ENCODE measurements at places on chromosomes 5 and 9.

DNA sequence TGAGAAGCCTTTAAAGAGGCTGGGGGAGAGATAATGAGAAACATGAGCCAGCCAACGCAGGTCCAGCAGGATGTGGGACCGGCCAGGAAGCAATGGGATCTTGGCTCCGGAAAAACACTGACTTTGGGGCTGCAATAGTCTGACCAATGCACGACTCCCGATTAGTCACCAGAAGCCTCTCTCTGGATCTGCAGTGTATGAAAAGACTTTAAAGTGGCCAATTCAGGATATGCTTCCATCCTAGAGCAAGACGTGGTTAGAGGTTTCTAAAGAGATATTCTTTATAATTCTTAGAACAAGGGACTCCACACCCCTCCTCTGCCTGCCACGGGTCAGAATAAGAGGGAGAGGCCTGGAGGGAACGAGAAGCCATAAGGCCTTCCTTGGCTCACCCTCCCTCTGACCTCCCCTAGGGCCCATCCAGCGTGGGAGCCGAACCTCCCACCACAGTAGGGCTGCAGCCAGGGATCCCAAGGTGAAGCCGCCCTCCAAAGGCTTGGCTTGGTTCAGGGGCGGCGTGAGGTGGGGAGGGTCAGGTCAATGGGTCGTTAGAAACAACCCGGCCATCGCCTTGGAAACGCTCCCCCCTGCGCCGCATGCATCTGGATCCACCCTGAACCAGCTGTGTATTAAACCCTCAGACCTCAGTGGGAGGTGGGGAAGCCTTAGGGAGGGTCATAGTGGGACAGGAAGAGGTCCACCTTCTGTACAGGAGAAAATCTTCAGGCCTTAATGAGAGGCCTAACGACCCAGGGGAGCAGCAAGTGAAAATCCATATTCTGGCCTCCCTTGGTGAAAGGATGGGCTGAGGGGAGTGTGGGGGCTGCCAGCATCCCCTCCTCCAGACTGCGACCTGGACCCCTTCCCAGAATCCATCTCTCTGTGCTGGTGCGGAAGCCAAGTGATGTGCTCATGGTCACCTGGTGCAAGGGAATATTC, 11.1 kb downstream of the FGF1 start:
- peak; percentile 48 for DNase-seq

- DNase-seq: no peak
Measured at GRCh38 chr9:94802251-94802650, 75.8 kb downstream of the AOPEP start.

DNA sequence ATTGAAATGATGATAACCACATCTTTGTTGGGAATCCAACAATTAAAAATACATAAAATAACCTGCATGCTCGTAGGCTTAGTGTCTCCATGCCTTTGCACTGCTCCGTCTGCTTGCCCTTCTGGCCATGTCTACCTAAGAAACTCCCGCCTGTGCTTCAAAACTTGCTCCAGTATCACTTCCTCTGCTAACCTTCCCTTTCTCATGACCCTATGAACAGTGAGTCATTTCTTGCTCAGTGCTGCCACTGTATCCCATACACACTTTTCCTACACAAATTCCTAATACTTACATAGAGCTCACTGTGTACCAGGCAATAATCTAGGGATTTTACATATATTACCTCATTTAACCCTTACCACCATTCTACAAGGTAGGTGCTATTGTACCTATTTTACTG, 33.5 kb downstream of the TMEM245 start:
- no peak for DNase-seq

GRCh38 chr9:84667571-84668195, 1.8 kb upstream of the NTRK2 start:
- DNase-seq: no peak

DNA sequence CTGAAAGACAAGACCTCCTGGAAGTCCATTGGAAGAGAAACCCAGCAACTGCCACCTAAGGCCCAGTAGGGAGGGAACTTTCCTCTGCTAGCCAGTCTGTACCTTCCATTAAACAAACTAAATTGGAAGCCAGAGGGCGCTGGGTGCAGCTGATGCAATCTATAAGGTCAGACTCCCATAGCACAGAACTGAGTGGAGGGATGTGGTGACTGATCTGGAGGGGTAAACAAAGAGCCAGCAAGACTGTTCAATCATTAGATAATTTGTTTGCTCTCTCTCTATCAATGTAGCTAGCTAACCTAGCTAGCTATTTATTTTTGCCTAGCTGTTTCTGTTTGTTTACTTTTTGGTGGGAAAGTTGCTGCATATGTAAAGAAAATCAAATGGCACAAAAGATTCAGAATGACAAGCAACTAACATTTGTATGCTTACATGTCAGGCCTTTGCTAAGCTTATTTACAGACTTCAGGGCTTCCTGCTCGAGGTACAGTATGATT, 291.8 kb upstream of the DAB2 start:
- no peak for DNase-seq

DNA sequence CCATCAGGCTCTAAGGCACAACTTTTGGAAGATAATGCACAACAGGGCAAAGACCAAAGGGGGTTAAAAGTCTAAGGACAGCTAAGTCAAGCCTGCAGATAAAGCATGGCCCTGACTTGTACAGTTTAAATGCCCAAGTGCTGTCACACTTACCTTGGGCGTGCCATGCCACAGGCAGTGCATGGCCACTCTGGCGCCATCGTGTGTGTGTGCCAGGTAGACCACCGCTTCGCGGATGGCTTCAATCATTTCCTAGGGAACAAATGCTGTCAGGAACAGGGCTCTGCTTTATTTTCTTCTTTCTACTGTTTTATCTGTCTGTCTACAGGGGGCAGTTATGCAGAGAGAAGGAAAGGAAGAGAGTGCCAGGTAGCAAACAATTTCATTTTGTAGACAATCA, 19.3 kb downstream of the PUM3 start:
- no peak for DNase-seq

DNA sequence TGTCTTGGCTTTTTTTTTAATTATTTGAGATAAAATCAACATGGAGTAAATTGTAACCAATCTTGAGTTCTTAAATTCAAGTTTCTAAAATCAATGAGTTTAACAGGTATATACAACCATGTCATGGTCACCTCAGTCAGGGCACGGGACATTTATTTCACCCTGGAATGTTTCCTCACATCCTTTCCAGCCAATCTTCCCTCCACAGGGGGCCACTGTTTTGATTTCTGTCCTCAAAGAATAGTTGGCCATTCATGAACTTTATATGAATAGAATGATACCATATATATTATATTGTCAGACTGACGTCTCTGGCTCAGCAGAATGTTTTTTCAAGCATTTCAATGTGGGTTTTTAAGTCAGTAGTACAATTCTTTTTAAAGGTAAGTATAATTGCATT, 806 bp downstream of the ZNF474 start:
- no peak for DNase-seq

- no peak for DNase-seq
Measured at GRCh38 chr9:3444016-3444415, 81.8 kb downstream of the RFX3 start.

- DNase-seq: no peak
Measured at GRCh38 chr5:143801252-143801939, 10.6 kb upstream of the HMHB1 start.

- DNase-seq: no peak
Measured at GRCh38 chr9:127534931-127535330, 77.1 kb upstream of the STXBP1 start.

DNA sequence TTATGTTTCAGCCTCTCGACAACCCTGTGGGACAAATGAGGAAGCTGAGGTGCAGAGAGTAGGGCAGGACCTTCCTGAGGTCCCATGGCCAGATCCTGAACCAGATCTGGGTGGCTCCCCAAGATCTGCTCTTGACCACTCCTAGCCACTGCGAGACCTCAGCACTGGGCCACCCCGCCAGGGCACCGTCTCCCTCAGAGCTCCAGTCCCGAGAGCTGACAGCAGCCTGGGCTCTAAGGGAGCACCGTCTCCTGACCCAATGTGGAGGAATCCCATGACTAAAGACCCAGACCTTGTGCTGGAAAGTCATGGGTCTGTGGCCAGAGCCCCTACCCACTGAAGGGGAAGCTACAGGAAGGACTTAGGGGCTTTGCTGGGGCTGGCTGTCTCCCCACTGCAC, 4.5 kb upstream of the LMX1B start:
- DNase-seq: no peak

- DNase-seq: no peak
Measured at GRCh38 chr5:74992791-74993190, 59.6 kb downstream of the GCNT4 start.

GRCh38 chr5:77645158-77645994, 6.9 kb upstream of the OTP start:
- DNase-seq: no peak

DNA sequence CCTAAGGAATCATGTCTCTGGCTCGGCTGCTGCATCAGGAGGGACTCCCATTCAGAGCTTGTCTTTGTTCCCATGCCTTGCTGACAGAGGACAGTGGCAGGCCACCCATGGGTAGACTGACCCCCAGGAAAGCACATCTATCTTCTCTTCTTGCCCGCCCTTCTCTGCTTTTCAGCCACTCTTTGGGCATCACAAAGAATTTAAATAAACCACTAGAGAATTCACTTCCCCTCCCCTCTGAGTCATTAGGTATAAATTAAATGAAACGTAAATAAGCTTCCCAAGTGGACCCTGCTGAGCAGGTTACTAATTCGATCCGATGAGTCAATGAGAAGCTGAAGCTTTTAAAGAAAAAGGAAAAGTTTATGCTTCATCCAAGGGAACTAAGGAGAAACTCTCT, 97.0 kb downstream of the DRD1 start:
- peak; percentile 69 for DNase-seq

DNA sequence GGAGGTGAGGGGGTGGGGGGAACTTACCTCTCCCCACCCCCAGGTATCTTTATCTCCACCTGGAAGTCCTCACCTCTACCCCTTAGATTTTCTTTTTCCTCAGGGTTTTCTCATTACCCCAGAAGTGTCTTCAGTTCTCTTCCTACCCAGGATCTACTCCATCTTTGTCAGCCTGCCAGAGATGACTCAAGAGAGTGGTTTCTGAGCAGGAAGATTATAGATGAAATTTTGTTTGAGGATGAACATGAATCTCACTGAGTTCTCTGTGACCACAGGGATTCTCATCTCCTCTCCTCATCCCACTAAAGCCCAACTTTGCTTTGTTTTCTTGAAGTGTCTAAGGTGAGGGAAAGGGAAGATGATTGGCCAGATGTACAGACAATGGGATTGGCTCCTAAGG, 5.2 kb upstream of the HINT2 start:
- no peak for DNase-seq

DNA sequence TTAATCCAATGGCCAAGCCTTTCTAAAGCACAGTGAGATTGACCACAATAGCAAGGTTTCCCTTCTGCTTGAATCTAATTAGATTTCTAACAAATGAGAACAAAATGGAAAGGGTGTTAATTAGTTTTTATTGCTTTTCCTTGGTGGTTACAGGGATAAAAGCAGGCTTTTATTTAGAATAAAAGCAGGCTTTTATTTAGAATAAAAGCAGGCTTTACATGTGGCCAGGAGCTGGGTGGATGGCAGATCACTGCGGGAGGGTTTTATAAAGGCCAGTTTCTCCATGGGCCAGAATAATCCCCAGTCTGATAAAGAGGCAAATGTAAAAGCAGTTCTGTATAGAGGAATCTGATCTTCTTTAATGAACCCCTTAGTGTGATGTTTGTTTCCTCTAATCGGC, 470.2 kb downstream of the TMEM232 start:
- DNase-seq: no peak

GRCh38 chr9:76542360-76542759, 83.4 kb downstream of the GCNT1 start:
- no peak for DNase-seq

- DNase-seq: no peak
Measured at GRCh38 chr5:135890296-135890695, 5.3 kb downstream of the IL9 start.

DNA sequence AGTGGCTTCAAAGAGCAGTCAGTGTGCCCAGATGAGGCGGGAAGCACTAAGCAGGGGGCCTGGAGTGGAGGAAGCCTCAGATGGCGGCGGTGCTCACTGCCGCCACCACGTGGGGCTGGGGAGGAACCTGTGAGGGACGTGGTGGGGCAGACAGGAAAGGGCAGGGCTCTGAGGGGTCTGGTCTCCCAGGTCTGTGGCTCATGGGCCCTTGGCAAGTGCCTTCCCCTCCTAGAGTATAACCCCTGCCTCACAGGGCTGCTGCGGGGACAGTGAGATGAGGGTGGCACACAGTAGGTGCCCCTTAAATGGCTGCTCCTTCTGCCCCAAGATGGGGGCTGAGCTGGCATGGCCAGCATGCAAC, 26.6 kb downstream of the NR5A1 start:
- DNase-seq: no peak

GRCh38 chr5:137333928-137334327, 165.2 kb downstream of the SPOCK1 start:
- DNase-seq: no peak

- peak; percentile 89 for DNase-seq
Measured at GRCh38 chr9:26264709-26265601, 586.7 kb upstream of the TUSC1 start.

DNA sequence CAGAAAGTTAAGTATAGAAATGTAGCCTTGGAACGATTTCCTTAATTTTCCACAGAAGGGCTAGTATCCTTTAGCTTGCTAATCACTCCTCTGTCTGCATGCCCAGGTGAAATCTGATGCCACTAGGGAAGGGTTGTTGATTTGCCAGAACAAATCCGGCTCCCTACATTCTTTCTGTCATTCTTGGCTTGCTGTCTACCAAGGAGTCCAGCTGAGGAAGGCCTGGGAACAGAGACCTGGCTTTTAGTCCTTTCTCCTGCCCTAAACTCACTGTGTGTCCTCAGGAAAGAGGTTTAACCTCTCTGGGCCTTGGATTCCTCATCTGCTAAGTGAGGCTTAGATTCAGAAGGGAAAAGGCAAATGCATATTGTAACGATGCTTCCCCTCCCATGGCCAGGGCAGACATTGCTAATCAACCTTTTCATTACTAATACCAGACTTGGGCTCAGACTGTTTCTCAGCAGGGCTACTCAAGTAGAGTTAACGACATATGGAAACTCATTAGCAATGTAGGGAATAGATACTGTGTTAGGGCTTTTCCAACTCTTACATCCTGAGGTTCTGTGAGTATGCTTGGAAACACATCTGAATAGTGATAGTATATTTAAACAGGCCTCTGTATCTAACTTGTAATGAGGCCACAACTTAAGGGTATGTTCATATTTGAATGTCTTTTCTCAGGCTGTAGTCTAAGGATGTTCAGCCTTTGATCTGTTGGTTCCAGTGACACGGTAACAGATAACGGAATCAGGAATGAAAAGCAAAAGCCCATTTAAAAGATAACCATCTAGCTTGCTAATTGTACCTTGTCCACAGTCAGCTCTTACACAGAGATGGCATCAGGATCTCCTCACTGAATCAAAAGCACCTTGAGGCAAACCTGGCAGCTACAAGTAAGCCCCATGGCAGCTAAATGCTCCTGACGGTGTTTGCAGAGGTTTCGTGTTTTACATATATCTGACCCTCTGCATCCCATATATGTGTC, 4.1 kb downstream of the GALNT10 start:
- DNase-seq: no peak

DNA sequence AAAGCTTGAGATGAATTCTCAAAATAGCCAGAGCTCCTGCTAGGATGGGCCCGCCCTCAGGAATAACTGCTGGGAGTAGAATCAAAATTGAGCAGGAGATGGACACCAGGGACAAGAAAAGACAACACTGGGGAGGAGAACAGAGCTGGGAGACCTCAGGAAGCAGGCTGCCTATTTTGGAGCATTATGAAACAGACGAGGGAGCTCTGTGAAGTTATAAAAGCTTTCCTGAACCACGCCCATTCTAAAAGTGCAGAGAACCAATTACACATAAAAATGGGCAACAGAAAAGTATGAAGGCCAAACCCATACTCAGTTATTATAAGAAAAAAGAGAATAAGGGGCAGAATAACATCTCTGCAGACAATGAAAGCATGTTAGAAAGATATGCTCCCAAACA, 213.9 kb upstream of the TRPC7 start:
- DNase-seq: no peak

Measured in kidney epithelial cell (primary cell).